ENCODE measurements at places on chromosomes 6 and 20. TPM values are rescaled to one million over a fixed set of nuclear protein-coding genes. Genes with fewer than 3 reads are reported as not detected.

The BTN1A1 gene
- total RNA-seq = 0.28 TPM

The MCCD1 gene
- not detected for total RNA-seq

GRCh38 chr6:32622545-32623401 lies 14.4 kb upstream of the HLA-DQA1 start:
- H3K27ac ChIP-seq = no peak overlapping the region
- H3K4me3 ChIP-seq = no peak overlapping the region
- H3K36me3 ChIP-seq = no peaks in the 10 kb centered on the region
- DNase-seq = no peak
- no peaks in the 10 kb centered on the region for H3K27me3 ChIP-seq
- no peaks in the 10 kb centered on the region for H3K4me1 ChIP-seq

The RRAGD gene
- total RNA-seq = 29.7 TPM

DNA sequence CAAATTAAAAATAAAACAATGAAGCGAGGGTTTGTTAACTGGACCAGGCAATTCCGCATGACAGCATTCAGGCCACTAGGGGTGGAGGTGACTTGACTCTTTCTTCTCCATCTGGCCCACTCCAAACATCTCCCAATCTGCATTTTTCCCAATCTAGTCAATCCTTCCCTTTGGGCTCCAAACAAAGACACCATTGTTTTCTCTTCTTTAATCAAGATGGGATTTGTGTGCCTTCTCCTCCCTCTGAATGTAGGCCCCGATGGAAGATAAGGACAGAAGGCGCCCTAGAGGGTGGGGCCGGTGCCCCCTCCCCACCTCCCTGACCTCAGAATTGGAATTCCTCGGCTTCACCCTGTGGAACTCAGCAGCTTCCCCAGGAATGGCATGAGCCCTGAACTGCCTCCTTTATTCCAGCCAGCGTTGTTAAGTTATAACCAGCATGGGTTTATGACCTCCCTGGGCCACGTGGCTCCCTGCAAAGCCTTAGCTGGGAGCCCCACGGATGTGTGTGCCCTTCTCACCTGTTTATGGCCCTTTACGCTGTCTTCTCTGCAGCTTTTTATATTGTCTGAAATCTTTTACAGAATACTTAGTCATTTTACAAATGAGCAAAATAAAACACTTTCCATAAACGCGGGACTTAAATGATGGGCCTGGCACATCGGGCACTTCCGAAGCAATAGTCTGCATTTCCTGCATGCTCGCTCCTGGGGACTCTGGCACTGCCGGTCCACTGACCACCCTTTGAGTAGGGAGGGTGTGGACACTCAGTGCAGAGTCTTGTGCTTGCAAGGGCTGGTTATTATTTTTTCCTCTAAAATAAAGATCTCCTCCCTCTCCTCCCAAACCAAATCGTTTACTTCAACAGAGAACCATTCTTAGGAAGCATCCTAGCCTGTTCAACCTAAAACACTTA lies 24.5 kb downstream of the OVOL2 start:
- H3K36me3 ChIP-seq = no peaks in the 10 kb centered on the region
- H3K4me3 ChIP-seq = no peak overlapping the region
- no peak overlapping the region for H3K27ac ChIP-seq
- H3K27me3 ChIP-seq = no peaks in the 10 kb centered on the region
- DNase-seq = no peak

The PACSIN1 gene
- 10.5 TPM for total RNA-seq

The NPEPL1 gene
- total RNA-seq = 26.8 TPM

DNA sequence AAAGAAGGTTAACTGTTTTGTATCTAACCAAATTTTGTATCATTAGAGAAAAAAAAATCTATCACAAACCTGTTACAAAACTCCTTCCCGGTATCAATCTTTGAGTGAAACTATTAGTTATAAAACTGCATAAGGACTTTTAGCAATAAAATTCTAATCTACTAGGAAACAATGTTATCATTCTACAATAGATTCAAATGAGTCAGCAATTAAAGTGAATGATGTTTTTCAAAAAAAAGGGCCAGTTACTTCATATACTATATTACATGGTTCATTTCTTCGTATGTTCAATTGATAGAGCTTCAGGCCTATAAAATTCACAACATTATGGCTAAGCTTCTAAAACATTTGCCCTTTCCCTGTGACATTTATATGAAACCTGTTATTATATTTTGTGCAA lies 15.6 kb downstream of the ASCC3 start:
- no peak overlapping the region for H3K27ac ChIP-seq
- no peak for DNase-seq
- no peaks in the 10 kb centered on the region for H3K27me3 ChIP-seq
- peaks cover 6% of the 10 kb centered on the region for H3K36me3 ChIP-seq

GRCh38 chr6:160004018-160004417 lies 35.1 kb downstream of the IGF2R start:
- no peaks in the 10 kb centered on the region for H3K4me1 ChIP-seq
- H3K36me3 ChIP-seq = peaks cover 15% of the 10 kb centered on the region
- H3K4me3 ChIP-seq = no peak overlapping the region
- DNase-seq = no peak

The FAM110A gene
- 13.1 TPM for total RNA-seq

The SLC17A3 gene
- not detected for total RNA-seq

The MAS1 gene
- not detected for total RNA-seq

DNA sequence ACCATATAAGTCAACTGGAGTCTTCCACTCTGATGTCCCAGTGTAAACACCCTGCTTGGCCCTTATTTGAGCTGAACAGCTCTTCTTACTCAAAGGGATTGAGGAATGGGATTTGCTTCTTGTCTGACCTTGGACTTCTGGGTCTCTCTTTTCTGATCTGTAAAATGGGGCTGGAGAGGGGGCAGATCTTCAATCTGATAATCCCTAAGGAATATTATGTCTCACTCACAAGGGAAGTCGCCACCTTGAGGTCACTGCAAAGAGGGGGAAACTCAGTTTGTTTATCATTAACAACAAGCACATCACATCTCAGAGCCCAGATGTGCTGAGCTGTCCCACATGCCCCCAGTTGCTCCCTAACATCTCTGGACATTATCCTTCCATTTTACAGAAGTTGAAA lies 15.1 kb downstream of the KCNS1 start:
- DNase-seq = no peak
- H3K27me3 ChIP-seq = no peaks in the 10 kb centered on the region
- no peaks in the 10 kb centered on the region for H3K4me1 ChIP-seq
- H3K36me3 ChIP-seq = no peaks in the 10 kb centered on the region
- no peak overlapping the region for H3K4me3 ChIP-seq

The CTAGE9 gene
- total RNA-seq = not detected

GRCh38 chr6:151330130-151330696 lies 61.1 kb downstream of the ZBTB2 start:
- H3K4me1 ChIP-seq = no peaks in the 10 kb centered on the region
- H3K27me3 ChIP-seq = peaks cover under 1% of the 10 kb centered on the region
- no peak overlapping the region for H3K4me3 ChIP-seq
- no peak for DNase-seq

All from H1 (cell line).